ENCODE measurements at places on chromosomes 5 and 9. TPM values are rescaled to one million over a fixed set of nuclear protein-coding genes. Genes with fewer than 3 reads are reported as not detected.

The SPATA31A3 gene
- total RNA-seq = not detected

The DBH gene
- not detected for total RNA-seq

DNA sequence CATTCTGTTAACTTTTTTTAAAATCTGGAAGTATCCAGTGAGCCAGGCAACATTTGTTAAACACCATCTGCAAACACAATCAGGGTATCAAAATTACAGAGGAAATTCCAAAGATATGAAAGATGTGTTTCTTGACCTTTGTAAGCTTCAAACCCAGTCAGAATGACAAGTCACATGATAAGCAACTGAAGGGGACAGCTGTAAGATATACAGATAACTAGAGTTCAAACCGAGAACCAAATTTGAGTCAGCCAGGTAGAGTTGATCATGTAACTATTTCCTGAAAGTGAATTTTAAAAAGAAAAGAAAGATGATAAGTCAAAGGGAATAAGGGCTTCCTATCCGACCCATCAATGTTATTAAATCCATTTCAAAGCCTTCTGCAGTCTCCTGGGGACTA lies 196.2 kb downstream of the DEPDC1B start:
- no peak for DNase-seq

The GRIA1 gene
- not detected for total RNA-seq

GRCh38 chr5:157485811-157486210 lies 25.8 kb downstream of the NIPAL4 start:
- peak; percentile 87 for DNase-seq

GRCh38 chr5:155024015-155024414 lies 10.5 kb downstream of the KIF4B start:
- no peak for DNase-seq

DNA sequence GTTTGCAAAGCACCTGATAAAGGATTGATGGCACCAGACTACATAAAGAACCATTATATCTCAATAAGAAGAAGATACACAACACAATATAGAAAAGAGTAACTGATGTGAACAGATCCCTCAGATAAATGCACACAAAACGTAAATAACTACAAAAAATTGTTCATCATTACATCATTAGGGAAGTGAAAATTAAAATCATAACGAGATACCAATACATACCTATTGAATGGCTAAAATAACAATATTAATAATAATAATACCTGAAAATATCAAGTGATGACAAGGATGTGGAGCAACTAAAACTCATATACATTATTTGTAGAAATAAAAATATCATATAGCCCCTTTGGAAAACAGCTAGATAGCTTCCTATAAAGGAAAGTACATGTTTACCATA lies 469.5 kb downstream of the DMRTA1 start:
- DNase-seq = no peak

- DNase-seq = peak; percentile 24
These were observed 54.2 kb downstream of the WHRN start for GRCh38 chr9:114450833-114451706.

DNA sequence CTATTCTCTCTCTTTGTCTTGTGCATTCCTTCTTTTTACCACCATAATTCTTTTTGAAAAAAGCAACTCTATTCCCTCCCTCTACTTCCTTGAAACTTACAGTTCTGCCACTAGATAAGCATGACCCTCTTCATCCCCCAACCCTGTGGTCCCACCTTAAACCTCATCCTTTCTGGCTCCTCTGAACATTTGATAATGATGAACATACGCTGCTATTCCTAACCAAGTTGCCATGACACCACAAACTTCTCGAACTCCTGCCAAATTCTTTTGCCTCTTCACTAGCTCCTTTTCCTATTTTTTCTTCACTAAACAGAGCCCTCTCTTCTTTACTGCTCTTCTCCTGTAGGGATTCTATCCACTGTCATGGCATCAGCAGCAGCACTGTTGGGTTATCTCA lies 57.1 kb downstream of the MOCS2 start:
- no peak for DNase-seq

Measured in OCI-LY7 (cell line).